ENCODE measurements at places on chromosomes 1 and 21. TPM values are rescaled to one million over a fixed set of nuclear protein-coding genes. Genes with fewer than 3 reads are reported as not detected.

Gene INAVA
- total RNA-seq: 14.0 TPM

Gene EMC1
- total RNA-seq: 37.0 TPM

Gene CD5L
- total RNA-seq: 0.10 TPM

Gene SCAF4
- 49.3 TPM for total RNA-seq

Gene FCRL3
- total RNA-seq: not detected

Gene AKIRIN1
- total RNA-seq: 46.1 TPM

Gene SH2D1B
- total RNA-seq: not detected

Gene PLA2G4A
- 1.1 TPM for total RNA-seq

Gene SLC9C2
- total RNA-seq: not detected

Gene KLHDC7A
- not detected for total RNA-seq

Gene RHEX
- 11.4 TPM for total RNA-seq

Gene FAM131C
- not detected for total RNA-seq

Gene ZBTB18
- total RNA-seq: 7.8 TPM
